CD4-positive, alpha-beta T cell treated with Interferon gamma for 1 hour (primary cell): ENCODE measurements at places on chromosomes 3 and 15.

DNA sequence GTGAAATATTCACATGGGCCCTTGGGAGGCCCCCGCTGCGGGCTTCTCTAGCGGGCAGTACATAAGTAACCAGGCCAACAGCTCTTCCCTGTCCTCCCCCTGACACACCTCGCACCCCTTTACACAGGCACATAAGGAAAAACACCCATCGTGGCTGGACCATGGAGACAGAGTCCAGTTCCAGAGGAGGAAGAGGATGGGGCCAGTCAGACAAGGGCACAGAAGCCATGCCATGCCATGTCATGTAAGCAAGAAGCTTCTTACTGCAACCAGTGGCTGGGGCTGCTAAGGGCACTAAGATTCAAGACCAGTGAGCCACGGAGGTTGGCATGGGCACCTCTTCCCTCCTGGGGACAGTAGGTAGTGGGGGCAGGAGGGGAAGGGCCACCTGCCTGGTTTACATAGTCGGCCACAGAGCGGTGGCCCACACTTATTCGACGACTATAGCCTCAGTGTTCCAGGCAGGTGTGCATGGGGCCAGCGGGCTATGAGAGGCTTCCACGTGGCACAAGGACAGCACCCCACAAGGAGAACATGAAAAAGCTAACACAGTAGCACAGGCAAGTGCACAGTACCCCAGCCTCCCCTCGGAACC is 5.7 kb upstream of the CYP11A1 start:
- no peak for DNase-seq

- DNase-seq, result no peak
Measured at GRCh38 chr15:87660251-87661129, 596.0 kb downstream of the NTRK3 start.

GRCh38 chr15:64697911-64698369 is 77.4 kb downstream of the RBPMS2 start:
- DNase-seq, result no peak

GRCh38 chr3:47476644-47477199 is 981 bp upstream of the SCAP start:
- no peak for DNase-seq

- no peak for DNase-seq
Measured at GRCh38 chr15:71638876-71639275, 171.5 kb upstream of the NR2E3 start.

DNA sequence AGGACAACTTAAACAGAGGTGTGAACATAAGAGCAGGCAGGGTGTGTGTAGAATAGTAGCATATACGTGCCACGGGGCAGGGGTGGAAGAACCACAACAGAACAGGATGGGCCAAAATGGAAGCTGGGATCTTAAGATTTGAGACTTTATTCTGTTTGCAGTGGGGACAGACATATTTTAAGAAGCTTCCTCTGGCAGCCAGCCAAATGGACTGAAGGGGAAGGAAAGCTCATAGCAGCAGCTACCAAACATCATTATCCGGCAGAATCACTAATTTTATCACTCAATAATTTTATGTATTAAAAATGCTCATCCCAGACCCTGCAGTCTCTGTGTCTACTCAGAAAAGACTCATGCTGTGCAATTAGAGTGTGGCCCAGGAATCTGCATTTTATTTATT is 130.9 kb upstream of the CTDSPL start:
- DNase-seq, result no peak

GRCh38 chr3:41405466-41405865 is 206.2 kb downstream of the CTNNB1 start:
- no peak for DNase-seq

- no peak for DNase-seq
Measured at GRCh38 chr3:46901591-46902187, 24.2 kb downstream of the PTH1R start.

GRCh38 chr3:122067214-122067550 is 12.0 kb downstream of the CD86 start:
- no peak for DNase-seq

GRCh38 chr3:117523418-117523817 is 813.8 kb downstream of the TUSC7 start:
- DNase-seq, result no peak

GRCh38 chr15:75659928-75660645 is 12.4 kb downstream of the SNX33 start:
- DNase-seq, result no peak
